Colonic mucosa (tissue), 4 donors: ENCODE measurements at places on chromosomes 5 and 9.

DNA sequence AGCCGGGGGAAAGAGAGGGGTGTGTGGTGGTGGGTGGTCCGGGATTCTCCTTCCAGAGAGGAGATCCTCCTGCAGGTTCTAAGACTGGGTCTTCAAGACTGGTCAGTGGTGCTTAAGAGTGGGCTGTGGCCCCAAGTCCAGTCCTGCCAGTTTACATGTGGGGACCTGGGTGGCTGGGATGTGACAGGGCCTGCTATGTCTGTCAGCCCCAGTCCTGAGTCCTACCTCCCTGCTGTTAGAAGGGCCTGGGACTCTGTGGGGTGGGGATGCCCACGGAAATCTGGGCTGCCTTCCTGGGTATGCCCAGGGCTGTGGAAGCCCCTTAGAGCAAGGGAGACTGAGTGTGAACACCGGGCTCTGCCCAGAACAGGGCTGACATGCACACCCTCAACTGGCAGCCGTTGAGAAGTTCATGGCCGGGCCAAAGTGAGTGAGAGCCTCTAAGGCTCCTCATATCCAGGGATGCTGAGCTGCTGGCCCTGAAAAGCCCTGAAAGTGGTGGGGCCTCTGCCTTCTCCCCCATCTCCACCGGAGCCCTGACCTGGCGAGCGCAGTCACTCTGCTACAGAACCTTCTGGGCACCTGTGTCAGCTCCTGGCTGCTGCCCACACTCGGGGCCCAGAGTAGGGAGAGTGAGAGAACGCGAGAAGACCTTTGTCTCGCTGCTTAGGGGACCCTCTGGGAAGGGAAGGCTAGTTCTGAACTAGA lies 1.7 kb downstream of the PHF2 start:
- no peak overlapping the region for H3K27ac ChIP-seq
- DNase-seq: no peak
- no peaks in the 10 kb centered on the region for H3K27me3 ChIP-seq
- peak overlapping the region; percentile 74 for H3K4me3 ChIP-seq

GRCh38 chr9:23232831-23233230 lies 593.2 kb downstream of the ELAVL2 start:
- H3K27me3 ChIP-seq: no peaks in the 10 kb centered on the region
- H3K4me1 ChIP-seq: no peaks in the 10 kb centered on the region
- H3K4me3 ChIP-seq: no peak overlapping the region
- no peak for DNase-seq
- no peaks in the 10 kb centered on the region for H3K36me3 ChIP-seq
- no peak overlapping the region for H3K27ac ChIP-seq

- no peak overlapping the region for H3K4me3 ChIP-seq
- no peak overlapping the region for H3K27ac ChIP-seq
- DNase-seq: no peak
- no peaks in the 10 kb centered on the region for H3K27me3 ChIP-seq
- H3K36me3 ChIP-seq: no peaks in the 10 kb centered on the region
- H3K4me1 ChIP-seq: no peaks in the 10 kb centered on the region
These were observed 183.8 kb downstream of the NR3C1 start for GRCh38 chr5:143219696-143220095.

DNA sequence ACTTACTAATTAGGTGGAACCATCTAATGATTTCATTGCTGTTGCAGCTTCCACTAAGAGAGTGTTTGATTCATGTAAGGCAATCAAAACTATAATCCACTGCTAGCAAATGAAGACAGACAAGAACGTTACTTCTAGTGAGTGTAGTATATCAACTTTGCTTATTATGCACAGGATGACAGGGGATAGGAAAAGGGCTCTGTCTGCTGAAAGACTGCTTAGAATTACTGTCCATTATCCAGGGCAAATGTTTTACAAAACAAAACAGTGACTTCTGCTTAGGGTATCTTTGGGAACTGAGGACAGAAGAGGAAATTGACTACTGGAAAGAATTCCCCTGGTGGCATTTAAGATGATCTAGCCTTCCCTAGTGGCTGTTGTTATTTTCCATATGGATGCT lies 40.2 kb downstream of the PLPPR1 start:
- H3K36me3 ChIP-seq: no peaks in the 10 kb centered on the region
- H3K27ac ChIP-seq: no peak overlapping the region
- no peak for DNase-seq

DNA sequence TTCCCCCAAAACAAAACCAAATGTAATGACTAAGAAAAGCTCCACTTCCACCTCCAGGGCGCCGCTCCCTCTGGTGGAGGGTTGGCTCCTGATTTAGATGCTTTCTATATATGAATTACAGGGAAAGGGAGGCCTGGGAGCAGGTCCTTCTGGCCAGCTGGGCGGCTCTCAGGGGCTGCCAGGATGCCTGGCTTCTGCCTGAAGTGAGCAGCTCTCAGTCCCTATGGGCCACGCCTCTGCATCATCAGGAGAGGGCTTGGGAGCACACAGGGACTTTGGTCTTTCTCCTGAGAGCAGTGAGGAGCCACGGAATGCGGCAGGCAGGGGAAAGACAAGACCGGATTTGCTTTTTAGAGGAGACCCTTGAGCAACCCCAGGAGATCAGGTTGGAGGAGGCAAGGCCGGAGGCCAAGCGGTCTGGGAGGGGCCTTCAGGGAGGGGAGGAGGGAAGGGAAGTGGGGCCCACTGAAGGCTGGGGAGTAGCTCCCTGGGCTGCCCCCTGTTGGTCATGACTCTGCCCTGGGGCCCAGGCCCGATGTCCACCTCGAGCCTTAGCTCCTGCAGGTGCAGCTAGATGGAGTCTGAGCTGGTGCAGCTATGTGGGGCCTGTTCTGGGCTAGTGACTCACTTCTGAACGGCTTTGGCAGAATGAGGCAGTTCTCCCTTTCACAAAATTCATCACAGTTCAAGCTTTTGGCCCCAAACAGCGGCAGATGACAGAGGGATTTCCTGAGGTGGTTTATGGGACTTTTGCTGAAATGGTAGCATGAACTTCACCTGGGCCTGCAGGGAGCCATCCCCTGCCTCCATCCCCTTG lies 11.3 kb upstream of the GRHPR start:
- H3K36me3 ChIP-seq: no peaks in the 10 kb centered on the region
- H3K4me1 ChIP-seq: no peaks in the 10 kb centered on the region
- no peak overlapping the region for H3K4me3 ChIP-seq
- no peak for DNase-seq

GRCh38 chr5:73582285-73583145 lies 17.0 kb downstream of the UTP15 start:
- peaks cover 6% of the 10 kb centered on the region for H3K36me3 ChIP-seq
- no peaks in the 10 kb centered on the region for H3K27me3 ChIP-seq
- no peak overlapping the region for H3K4me3 ChIP-seq
- no peak overlapping the region for H3K27ac ChIP-seq
- no peak for DNase-seq

DNA sequence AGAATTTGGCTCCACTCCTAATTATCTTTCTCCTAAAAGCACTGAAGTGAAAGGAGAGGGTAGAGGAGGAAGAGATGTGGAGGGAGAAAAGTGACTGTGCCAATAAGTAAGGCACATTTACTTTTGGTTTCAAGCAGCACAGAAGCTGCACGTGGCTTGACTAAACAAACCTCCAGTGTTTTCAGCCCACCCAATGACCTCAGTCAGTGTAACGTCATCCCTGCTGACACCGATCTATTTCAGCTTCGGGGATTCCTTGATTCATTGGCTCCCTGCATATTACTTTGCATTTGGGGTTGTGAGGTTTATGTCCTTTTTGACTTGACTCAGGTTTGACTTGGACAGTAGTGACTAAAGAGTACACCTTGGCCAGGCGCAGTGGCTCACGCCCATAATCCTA lies 35.6 kb upstream of the NIM1K start:
- DNase-seq: no peak
- H3K4me1 ChIP-seq: no peaks in the 10 kb centered on the region
- no peaks in the 10 kb centered on the region for H3K27me3 ChIP-seq
- H3K36me3 ChIP-seq: no peaks in the 10 kb centered on the region

GRCh38 chr5:10277773-10278630 lies 27.9 kb downstream of the CCT5 start:
- no peak overlapping the region for H3K27ac ChIP-seq
- H3K4me3 ChIP-seq: no peak overlapping the region
- H3K27me3 ChIP-seq: no peaks in the 10 kb centered on the region
- no peaks in the 10 kb centered on the region for H3K4me1 ChIP-seq
- H3K36me3 ChIP-seq: no peaks in the 10 kb centered on the region

- no peak for DNase-seq
- no peak overlapping the region for H3K27ac ChIP-seq
- no peak overlapping the region for H3K4me3 ChIP-seq
- H3K27me3 ChIP-seq: no peaks in the 10 kb centered on the region
These were observed 5.6 kb downstream of the RBM27 start for GRCh38 chr5:146208916-146209522.

GRCh38 chr9:35510754-35511428 lies 21.0 kb downstream of the RUSC2 start:
- H3K4me3 ChIP-seq: no peak overlapping the region
- peak; percentile 77 for DNase-seq
- H3K27me3 ChIP-seq: no peaks in the 10 kb centered on the region
- H3K27ac ChIP-seq: peak overlapping the region; percentile 69

DNA sequence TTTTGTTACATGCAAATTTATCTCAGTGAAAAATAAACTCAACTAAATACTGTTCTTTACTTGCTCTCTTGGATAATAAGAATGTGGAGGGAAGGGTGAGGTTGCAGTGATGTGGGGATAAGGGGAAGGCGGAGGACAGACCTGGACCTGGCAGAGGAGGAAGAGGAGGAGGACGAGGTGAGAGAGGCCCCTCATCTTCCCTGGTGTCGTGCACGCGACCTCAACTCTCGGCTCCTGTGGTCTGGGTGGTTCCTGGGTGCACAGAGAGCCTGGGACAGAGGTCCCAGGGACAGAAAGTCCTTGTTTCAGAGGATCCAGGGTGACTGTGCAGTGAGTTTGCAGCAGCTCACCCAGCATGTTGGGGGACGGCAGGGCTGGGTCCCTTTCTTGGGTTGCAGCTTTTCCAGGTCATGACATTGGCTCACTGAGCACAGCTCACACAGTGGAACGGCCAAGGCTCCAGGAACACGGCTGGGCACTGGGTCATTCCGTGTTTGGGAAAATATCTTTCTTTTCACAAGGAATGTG lies 37.7 kb upstream of the LPCAT1 start:
- H3K27me3 ChIP-seq: no peaks in the 10 kb centered on the region
- H3K27ac ChIP-seq: no peak overlapping the region
- H3K36me3 ChIP-seq: no peaks in the 10 kb centered on the region
- no peak overlapping the region for H3K4me3 ChIP-seq

DNA sequence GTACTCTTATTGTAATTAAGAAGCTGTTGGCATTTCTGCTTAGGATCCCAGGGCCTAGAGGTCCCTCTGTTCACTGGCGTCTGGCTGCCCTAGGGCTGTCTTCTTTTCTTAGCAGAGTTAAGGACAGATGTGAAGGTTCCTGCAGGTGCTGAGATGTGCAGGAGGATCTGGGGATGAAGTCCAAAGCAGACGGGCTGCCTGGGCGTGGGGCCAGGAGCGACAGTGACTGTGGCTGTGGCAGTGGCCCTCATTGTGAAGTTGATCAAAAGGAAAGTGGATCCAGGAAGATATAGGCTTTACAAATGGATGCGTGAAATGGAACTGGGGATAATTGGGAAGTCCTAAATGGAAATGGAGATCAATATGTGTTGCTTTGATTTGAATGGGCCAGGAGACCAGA lies 19.1 kb upstream of the SH3PXD2B start:
- no peak for DNase-seq
- no peaks in the 10 kb centered on the region for H3K27me3 ChIP-seq
- H3K4me3 ChIP-seq: no peak overlapping the region
- no peaks in the 10 kb centered on the region for H3K4me1 ChIP-seq

GRCh38 chr5:537098-537497 lies 12.8 kb upstream of the SLC9A3 start:
- no peaks in the 10 kb centered on the region for H3K4me1 ChIP-seq
- no peaks in the 10 kb centered on the region for H3K36me3 ChIP-seq
- H3K27ac ChIP-seq: no peak overlapping the region
- no peak for DNase-seq
- H3K4me3 ChIP-seq: no peak overlapping the region
- peaks cover 19% of the 10 kb centered on the region for H3K27me3 ChIP-seq

DNA sequence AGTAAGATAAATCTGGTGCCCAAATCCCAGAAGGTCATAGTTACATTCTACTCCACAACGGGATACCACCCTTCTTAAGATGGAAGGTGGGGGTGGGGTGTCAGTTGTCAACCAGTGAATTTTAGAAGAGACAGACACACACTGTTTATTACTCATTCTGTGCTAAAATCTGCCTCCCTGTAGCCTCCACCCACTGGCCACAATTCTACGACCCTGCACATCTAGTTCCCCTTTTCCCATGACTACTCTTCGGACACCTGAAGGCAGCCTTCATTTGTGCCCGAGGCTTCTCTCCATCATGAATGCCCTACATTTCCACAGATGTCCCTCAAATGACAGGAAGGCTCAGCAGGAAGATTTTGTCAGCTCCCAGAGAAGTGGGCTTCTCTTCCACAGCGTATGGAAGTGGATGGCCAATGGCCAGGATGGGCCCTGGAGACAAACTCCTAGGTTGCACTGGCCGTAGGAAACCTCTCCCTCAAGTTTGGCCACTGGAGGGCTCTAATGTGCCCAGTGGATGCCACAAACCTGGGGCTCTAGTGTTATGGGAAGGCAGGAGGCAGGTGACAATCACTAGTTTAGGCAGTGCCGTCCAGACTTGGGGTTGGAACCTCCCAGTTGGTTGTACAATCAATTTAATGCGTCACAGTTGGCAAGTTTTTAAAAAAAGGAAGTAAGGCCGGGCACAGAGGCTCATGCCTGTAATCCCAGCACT lies 46.6 kb downstream of the PTPN3 start:
- H3K27me3 ChIP-seq: no peaks in the 10 kb centered on the region
- DNase-seq: no peak
- no peak overlapping the region for H3K4me3 ChIP-seq
- no peaks in the 10 kb centered on the region for H3K36me3 ChIP-seq
- no peaks in the 10 kb centered on the region for H3K4me1 ChIP-seq

DNA sequence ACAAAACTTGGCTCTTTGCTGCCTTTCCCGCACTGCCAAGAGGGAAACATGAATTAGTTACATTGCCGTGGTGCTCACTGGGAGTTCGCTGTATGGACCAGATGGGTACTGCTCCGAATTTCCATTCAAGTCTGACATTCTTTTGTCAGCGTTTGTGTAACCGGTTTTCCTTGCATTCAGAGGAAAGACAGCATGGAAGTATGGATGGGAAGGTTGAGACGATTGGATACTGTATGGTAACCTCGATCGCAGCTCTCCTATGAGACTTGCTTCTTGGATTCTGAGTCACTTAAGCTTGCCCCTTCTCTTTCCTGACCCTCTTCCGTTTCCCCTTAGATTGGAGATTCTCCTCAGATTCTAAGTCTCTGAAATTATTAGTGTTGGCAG lies 625 bp upstream of the UBLCP1 start:
- H3K27me3 ChIP-seq: no peaks in the 10 kb centered on the region
- no peaks in the 10 kb centered on the region for H3K36me3 ChIP-seq
- peak; percentile 20 for DNase-seq
- peak overlapping the region; percentile 92 for H3K27ac ChIP-seq
- H3K4me3 ChIP-seq: peak overlapping the region; percentile 92

DNA sequence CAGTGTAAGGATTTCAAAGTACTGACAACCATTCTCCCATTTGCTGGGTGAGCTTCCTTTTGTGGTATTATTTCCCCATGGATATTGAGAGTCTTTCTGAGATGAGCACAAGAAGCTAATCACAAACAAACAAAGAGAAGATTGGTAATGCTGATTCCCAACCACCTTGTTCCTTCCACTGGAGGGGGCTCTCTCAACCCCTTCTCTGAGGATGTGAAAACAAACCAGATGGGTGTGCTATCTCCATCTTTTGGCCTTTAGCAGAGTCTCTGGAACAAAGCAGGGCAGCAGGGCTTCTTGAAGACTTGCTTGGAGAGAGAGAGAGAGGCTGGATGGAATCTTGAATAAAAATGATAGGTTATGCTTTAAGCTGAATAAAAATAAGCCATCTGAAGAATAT lies 576.7 kb upstream of the ZNF462 start:
- H3K4me3 ChIP-seq: no peak overlapping the region
- DNase-seq: no peak
- no peaks in the 10 kb centered on the region for H3K27me3 ChIP-seq
- H3K36me3 ChIP-seq: no peaks in the 10 kb centered on the region
- H3K27ac ChIP-seq: no peak overlapping the region
